ENCODE measurements at places on chromosomes 11 and 22.
A peak's percentile ranks its signal among the peaks of the same experiment; 100 is the strongest.

DNA sequence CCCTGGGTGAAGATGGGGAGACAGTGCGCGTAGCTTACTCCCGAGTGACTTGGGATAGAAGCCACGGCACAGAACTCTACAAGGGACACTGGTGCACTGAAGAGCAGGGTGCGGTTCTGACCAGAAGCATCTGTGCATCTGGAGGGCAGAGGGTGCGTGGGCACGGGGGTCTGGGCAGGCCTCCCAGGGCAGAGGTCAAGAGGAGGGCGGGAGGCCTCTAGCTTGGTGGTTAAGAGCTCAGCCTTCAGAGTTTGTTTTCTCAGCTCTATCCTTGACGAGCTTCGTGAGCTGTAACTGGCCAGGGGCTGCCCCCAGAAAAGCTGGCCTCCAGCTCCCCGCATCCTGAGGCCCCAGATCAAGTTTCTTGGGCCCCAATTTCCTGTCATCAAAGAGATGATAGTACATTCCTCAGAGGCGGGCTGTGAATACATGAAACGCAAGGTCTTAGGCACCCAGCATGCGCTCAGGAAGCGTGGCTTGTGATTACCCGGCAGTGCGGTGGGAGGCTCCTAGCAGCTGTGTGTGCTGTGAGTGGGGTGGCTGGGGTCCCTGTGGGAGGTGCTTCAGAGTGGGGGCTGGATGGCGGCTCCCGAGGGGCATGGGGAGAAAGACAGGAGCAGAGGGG, 6.0 kb upstream of the BID start:
- no peak for DNase-seq
- no peak overlapping the region for H3K4me3 ChIP-seq
- H3K36me3 ChIP-seq, result no peaks in the 10 kb centered on the region

- no peaks in the 10 kb centered on the region for H3K36me3 ChIP-seq
- H3K4me1 ChIP-seq, result no peaks in the 10 kb centered on the region
- H3K27ac ChIP-seq, result no peak overlapping the region
- DNase-seq, result no peak
- H3K4me3 ChIP-seq, result no peak overlapping the region
Measured at GRCh38 chr22:21876486-21877176, 9.2 kb upstream of the MAPK1 start.

- no peaks in the 10 kb centered on the region for H3K27me3 ChIP-seq
- H3K4me3 ChIP-seq, result no peak overlapping the region
- peaks cover 36% of the 10 kb centered on the region for H3K4me1 ChIP-seq
- no peak overlapping the region for H3K27ac ChIP-seq
Measured at GRCh38 chr11:82865841-82866240, 34.4 kb downstream of the PRCP start.

- no peak overlapping the region for H3K4me3 ChIP-seq
- DNase-seq, result no peak
- H3K27me3 ChIP-seq, result no peaks in the 10 kb centered on the region
- no peak overlapping the region for H3K27ac ChIP-seq
Measured at GRCh38 chr11:87356428-87356827, 318.7 kb downstream of the TMEM135 start.

DNA sequence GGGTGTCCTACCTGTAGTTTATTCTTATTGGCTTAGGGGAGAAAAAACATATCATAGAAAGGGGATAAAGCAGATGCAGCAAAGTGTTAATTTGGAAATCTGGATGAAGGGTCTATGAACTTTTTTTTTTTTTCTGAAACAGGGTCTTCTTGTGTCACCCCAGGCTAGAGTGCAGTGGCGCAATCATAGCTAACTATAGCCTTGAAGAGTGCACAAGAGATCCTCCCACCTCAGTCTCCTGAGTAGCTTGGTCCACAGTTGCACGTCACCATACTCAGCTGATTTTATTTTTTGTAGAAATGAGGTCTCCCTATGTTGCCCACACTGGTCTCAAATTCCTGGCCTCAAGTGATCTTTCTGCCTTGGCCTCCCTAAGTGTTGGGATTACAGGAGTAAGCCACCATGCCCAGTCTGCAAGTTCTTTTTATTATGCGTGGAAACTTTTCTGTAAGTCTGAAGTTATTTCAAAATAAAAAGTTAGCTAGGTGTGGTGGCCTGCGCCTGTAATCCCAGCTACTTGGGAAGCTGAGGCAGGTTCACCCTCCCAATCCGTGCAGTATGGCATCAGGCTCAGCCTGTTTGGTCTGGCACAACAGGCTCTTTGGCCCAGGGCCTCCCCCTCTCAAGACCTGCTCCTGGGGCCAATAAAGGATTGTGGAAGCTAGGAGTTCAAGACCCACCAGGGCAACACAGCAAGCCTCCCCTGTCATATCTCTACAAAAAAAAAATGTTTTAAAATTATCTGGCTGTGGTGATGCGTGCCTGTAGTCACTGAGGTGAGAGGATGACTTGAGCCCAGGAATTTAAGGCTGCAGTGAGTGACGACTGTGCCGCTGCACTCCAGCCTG, 111.9 kb downstream of the MED15 start:
- no peaks in the 10 kb centered on the region for H3K27me3 ChIP-seq
- H3K36me3 ChIP-seq, result no peaks in the 10 kb centered on the region
- no peak overlapping the region for H3K4me3 ChIP-seq
- H3K27ac ChIP-seq, result no peak overlapping the region

DNA sequence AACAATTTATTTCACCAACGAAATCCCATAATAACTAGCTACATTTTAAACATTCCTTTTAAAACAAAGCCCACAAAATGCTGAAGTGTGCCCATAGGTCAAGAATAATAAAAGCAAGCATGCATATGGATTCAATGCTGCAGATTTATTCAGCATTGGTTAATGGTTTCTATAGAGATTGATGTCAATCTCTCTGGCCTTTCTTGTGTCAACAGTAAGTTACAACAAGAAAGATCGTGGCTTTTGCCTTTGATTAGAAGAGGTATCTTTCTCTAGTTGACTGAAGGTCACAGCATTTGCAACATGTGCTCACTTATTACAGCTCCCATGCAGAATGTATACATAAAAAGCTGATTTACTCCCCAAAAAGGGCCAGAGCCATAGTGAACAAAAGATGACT, 1.4 kb upstream of the SOX6 start:
- DNase-seq, result no peak
- H3K27ac ChIP-seq, result no peak overlapping the region
- H3K36me3 ChIP-seq, result no peaks in the 10 kb centered on the region
- no peaks in the 10 kb centered on the region for H3K27me3 ChIP-seq
- H3K4me1 ChIP-seq, result peaks cover 28% of the 10 kb centered on the region

DNA sequence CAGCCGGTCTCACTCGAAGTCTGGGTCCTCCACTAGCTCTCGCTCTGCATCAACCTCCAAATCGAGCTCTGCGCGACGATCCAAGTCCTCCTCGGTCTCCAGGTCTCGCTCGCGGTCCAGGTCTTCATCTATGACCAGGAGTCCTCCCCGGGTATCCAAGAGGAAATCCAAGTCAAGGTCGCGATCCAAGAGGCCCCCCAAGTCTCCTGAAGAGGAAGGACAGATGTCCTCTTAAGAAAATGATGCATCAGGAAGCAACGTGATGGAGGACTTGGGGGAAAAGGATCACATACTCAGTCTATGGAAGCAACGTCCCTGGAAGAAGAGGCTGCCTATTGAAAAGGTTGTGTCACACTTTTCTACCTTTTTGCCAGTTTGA, 1.1 kb downstream of the SRSF8 start:
- no peak for DNase-seq
- peak overlapping the region; percentile 99 for H3K27ac ChIP-seq
- H3K4me1 ChIP-seq, result peaks cover 10% of the 10 kb centered on the region
- H3K36me3 ChIP-seq, result no peaks in the 10 kb centered on the region
- H3K27me3 ChIP-seq, result no peaks in the 10 kb centered on the region

GRCh38 chr11:131691181-131692041, 321.0 kb downstream of the NTM start:
- no peak for DNase-seq
- H3K4me3 ChIP-seq, result no peak overlapping the region
- no peak overlapping the region for H3K27ac ChIP-seq
- no peaks in the 10 kb centered on the region for H3K27me3 ChIP-seq
- H3K4me1 ChIP-seq, result peaks cover 15% of the 10 kb centered on the region

DNA sequence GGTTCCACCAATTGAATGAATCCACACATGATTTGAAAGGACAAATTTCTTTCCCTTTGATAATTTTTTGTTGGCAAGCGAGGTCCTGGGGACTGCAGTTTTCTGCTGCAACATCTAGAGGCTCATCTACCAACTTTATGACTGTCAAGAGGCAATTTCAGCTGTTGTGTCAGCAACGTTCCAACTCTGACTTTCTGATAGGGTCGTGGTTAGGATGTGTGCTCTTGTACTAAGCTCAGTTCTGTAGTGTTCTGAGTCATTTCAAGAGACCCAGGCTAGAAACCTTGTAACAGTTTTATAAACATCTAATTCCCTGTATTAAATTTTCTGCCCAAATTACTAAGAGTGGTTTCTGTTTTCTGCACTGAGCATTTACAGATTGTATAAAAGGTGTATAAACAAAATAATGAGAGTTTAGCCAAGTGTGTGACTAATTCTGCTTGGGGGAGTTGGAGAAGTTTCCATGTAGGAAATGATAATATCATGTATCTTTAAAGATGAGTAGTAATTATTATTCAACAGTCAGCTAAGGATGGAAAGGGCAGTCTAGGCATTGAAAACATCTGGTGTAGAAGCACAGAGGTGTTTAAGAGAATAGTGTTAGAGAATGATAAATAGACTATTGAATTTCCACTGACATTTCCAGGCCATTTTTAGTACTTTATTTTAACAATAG, 72.2 kb downstream of the RBMXL2 start:
- H3K36me3 ChIP-seq, result no peaks in the 10 kb centered on the region
- no peak overlapping the region for H3K4me3 ChIP-seq

- no peaks in the 10 kb centered on the region for H3K36me3 ChIP-seq
- no peaks in the 10 kb centered on the region for H3K4me1 ChIP-seq
- no peak overlapping the region for H3K27ac ChIP-seq
- H3K27me3 ChIP-seq, result no peaks in the 10 kb centered on the region
Measured at GRCh38 chr11:66450560-66450959, 11.9 kb upstream of the MRPL11 start.

DNA sequence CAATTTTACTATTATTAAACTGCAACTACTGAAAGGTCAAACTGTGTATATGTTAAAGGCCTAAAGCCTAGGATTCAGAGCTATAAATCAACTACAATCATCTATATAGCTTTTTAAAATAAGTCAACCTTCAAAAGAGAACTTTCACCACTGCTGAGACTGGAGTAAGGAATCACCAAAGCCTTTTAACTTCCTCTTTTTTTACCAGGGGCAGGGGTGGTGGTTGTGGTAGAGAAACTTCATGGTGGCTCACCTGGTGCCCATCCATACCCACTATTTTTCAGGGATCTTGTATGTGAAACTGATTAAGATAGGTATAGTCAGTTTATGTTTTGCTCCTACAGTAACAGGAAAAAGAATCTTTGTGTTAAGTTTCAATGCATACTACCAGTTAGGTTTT, 31.5 kb downstream of the TSG101 start:
- H3K27me3 ChIP-seq, result no peaks in the 10 kb centered on the region
- H3K4me3 ChIP-seq, result no peak overlapping the region
- H3K4me1 ChIP-seq, result peaks cover 20% of the 10 kb centered on the region
- DNase-seq, result no peak
- peaks cover 8% of the 10 kb centered on the region for H3K36me3 ChIP-seq

DNA sequence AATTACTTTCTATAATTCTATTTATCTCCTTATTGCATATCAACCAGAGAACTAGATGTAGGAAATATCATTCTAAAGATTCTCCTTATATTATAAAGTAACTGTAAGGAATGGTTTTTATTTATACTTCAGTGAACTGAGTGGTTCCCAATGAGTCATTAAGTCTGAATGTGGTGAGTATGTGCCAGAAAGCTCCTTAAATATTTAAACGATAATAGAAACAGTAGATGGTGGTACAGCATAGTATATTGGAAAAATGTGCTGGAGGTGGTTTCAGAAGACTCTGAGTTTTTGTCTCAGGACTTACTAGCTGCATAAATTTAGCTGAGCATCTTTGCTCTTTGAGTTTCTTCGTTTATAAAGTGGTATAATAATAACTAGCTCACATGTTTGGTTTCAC, 653.5 kb downstream of the FAM181B start:
- no peaks in the 10 kb centered on the region for H3K4me1 ChIP-seq
- H3K27ac ChIP-seq, result no peak overlapping the region
- no peak overlapping the region for H3K4me3 ChIP-seq
- no peak for DNase-seq
- H3K27me3 ChIP-seq, result no peaks in the 10 kb centered on the region

DNA sequence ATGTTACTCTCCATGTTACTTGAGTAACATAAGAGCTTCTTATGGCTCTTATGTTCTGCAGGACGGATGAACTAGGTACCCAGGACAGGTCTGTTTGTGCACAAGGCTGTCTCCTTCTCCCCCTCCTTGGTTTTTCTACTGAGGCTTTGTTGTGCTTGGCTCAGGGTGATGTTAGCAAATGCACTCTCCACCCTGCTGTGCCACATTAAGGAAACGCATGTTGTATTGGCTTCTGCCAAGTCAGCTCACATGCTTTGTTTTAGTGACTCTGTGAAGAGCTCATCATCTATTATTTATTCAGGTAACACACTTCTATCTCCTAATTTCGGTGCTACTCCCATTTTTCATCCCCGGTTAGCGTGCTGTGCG, 108.3 kb downstream of the PTPRJ start:
- no peak for DNase-seq
- H3K27ac ChIP-seq, result no peak overlapping the region
- no peaks in the 10 kb centered on the region for H3K27me3 ChIP-seq
- no peak overlapping the region for H3K4me3 ChIP-seq
- no peaks in the 10 kb centered on the region for H3K36me3 ChIP-seq

DNA sequence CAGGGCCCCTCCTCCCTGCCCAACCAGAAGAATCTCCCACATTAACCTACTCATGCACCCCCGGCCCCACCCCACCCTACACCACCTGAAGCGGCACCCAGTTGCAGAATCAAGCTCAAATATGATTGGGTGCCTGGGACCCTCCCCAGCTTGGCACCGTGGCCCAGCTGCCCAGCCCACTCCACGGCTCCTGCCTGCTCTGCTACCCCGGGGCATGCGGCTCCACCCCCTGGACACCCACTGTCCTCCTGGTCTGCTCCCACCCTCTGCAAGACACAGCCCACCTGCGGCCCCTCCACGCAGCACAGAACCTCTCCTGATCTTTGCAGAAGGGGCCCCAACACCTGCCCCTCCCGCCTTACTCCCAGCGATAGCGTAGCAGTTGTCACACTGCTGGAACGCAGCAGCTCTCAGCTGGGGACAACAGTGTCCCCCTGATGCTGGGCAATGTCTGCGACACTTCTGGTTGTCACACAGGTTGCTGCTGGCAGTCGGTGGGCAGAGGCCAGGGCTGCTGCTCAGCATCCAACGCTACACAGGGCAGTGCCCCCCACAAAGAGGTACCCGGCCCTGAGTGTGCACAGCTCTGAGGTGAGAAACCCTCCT, 32.0 kb upstream of the TESMIN start:
- no peaks in the 10 kb centered on the region for H3K27me3 ChIP-seq
- H3K4me1 ChIP-seq, result no peaks in the 10 kb centered on the region
- H3K4me3 ChIP-seq, result no peak overlapping the region
